ENCODE measurements at places on chromosomes 2 and 18.

DNA sequence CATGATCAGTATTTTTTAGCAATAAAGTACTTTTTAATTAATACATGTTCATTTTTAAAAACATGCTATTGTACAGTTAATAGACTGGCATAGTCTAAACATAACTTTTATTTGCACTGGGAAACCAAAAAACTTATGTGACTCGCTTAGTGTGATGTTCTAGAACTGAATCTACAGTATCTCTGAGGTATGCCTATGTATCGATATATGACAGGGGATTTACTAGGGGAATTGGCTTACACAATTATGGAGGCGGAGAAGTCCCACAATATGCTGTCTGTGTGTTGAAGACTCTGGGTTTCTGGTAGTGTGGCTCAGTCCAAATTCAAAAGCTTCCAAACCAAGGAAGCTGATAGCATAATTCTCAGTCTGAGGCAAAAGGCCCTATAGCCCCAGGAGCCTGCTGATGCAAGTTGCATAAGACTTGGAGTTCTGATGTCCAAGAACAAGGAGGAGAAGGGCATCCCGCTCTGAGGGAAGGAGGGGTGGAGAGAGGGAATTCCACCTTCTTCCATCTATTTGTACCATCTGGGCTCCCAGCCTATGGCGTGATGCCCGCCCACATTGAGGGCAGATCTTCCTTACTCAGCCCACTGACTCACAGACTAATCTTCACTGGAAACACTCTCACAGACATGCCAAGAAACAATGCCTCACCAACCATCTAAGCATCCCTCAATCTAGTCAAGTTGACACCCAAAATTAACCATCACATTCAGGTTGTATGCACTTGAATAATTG, 27.5 kb downstream of the ZNF638 start:
- DNase-seq: no peak

- no peak for DNase-seq
Measured at GRCh38 chr2:219207884-219208740, 1.5 kb downstream of the ZFAND2B start.

GRCh38 chr2:205235434-205235833, 446.9 kb upstream of the NRP2 start:
- no peak for DNase-seq

DNA sequence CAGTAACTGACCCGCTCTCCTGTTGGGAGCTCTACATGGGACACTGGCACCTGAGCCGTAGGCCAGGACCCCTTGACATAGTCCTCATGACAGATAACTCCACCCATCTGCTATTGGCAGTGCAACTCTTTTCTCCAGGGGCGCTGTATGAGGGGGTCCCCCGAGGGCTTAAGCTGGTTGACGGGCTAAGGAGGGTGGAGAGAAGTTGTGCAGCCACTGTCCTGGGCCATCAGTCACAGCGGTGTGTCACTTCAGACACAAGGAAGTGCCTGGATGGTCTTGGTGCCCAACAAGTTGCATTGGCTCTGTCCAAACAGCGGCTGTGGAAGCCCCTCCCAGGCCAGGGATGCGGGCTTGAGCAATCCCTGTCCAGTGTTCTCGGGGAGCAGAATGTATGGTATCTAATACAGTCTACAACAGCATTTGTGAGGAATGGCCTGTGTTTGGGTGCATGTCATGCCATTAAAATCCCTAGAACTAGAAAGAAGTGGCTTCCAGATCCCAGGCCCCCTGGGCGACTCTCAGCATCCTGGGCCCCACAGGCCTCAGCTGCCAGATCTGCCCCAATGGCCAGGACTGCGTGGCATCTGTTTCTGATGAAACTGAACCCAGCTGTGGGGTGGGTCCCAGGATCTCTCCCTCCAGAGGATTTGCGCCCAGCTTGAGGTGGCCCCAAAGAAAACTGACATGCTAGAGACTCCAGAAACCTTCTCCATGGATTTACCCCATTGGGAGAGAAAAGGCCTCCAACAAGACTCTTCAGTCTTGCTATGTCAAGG, 23.3 kb downstream of the TTC32 start:
- DNase-seq: no peak

DNA sequence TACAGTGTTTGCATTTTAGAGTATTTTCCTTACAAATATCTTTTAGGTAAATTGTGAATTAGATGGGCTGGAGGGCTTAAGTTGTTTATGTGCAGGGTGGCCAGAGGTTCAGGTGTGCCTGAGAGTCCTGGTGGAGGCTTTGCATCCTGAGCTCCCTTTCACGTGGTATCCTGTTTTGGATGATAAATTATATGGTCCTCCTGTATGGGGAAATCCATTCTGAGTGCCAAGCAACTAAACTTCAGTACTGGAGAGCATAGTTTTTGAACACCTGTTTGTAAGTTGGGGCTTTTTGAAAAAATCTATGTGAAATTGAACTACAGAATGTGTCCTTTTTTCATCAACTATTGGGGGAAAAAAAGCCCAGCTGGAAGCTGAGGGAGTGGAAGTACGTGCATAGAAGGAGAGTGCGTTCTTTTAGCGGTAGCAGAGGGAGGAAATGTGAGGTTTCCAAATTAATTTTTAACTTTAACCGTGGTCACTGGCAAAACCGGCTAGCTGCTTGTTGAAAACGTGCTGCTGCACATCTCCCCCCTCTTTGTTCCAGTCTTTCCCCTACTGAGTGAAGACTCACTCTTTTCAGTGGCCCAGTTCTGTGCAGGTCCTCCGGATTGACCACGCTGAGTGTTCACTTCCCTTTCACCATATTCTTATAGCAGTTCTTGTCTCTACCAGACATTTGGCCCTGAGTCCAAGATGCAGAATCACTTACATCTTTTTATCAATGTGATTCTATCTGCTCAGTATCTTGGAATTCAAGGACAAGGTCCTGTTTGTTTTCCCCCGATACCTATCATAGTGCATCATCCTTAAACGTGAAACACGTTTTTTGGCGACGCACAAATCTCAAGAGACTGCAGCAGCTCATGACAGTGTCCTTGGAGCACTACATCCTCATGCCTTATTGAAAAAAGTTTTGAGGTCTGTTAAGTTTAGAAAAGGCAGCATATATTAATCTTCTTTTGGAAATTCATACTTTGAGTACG, 15.3 kb downstream of the CNOT11 start:
- DNase-seq: no peak

GRCh38 chr18:25830787-25831186, 259.6 kb downstream of the SS18 start:
- no peak for DNase-seq

DNA sequence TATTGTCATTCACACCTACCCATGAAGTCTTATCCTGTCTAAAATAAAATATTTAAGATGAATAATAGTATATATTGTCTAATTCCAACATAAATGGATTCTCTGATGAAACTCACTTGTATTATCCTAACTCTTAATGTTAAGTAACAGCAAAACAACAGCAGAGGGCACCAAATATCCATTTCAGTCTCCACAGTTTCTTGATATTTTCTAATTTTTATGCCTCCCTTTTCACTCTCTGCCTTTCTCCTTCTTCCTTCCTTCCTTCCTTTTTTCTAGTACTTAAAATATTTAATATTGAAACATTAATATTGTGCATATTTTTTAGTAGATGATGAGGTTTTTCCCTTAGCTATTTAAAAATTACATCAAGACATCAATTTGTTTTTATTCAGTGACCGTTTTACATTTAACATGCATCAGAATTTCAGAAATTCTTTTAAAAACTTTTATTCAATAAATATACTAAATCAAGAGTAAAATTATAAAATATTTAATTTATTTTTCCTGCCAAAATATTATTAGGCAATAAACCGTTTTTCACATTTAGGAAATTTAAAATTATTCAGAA, 97.6 kb downstream of the WDR7 start:
- DNase-seq: no peak

DNA sequence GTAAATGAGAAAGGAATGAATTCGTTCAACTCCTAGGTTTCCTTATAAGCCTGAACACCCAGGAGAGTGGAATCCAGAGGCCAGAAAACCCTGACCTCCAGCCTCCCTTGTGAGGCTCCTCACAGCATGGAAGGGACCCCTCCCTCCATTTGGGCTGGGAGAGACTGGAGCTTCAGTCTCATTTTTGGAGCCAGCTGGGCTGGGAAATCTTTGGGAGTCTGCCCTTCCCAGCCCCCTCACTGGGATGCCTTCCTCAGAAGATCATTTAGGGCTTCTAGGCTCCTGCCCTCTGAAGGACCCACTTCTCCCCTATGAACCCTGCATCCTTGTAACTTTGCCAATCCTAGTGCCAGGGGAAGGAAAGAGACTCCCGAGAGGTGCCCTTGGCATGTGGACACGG, 346.1 kb downstream of the CYP26B1 start:
- no peak for DNase-seq

DNA sequence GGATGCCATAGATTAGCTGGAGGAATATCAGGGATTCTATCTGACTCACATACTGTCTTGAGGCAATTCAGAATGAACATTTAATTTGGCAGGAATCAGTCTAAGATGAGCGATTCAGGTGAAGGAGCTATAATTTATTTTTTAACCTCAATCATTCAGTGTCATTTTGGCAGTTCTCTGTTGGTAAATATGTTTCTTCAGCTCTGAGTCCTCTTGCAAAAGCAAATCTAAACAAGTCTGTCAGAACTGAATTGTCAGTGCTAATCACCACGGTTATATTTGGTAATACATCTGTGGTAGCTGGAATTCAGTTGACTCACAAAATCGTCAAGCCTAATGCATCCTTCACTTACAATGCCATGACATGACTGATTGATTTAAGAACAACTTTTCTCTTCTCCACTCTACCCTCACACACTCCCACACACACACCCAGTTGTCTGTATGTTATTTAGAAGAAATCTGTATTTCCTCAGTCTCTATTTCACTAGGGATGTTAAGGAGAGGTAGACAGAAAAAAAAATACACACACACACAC, 516.6 kb upstream of the NXPH2 start:
- DNase-seq: no peak

DNA sequence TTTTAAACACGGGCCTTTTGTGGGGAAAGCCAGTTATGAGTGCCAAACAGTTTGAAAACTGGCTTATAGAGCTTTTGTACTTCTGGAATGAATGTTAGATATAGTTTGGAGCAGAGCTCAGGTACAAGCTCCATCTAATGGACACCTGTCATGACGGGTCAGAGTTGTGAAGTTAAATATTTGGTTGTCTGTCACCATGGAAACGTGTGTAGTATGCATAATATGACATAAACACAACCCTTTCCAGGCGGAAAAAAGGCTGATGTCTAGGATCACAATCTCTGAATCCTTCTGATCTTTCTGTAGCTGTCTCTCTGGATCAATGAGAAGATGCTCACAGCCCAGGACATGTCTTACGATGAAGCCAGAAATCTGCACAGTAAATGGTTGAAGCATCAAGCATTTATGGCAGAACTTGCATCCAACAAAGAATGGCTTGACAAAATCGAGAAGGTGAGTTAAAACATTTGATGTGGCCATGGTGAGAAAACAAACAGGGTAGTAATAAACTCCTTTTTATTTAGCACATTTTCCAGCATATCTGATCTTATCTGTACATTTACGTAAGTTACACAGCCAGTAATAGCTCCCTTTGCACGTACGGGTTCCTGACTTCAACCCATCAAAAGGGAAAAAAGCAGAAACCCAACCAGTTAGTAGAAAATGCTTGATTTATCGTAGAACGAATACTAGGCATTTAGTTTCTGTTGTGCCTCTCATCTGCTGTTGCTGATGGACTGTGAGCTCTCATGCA, 80.6 kb upstream of the EML6 start:
- no peak for DNase-seq

- DNase-seq: no peak
Measured at GRCh38 chr18:26477828-26478466, 70.4 kb downstream of the KCTD1 start.

DNA sequence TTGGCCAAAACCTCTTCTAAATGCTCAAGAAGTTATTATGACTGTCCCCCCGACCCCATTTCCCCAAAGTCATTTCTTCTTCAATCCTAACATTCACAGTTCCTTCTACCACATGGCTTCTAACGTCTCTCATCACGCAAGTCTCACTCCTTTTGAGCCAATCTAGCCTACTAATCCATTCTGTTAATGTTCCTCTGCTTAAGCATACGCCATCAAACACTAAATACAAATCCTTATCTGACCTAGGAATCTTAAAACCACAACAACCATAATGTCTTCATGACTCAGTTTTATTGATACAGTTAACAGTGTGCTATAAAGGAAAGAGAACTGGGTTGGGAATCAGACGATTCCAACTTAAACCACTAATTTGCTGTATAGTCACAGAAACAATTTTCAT, 23.9 kb downstream of the HNRNPLL start:
- DNase-seq: no peak

DNA sequence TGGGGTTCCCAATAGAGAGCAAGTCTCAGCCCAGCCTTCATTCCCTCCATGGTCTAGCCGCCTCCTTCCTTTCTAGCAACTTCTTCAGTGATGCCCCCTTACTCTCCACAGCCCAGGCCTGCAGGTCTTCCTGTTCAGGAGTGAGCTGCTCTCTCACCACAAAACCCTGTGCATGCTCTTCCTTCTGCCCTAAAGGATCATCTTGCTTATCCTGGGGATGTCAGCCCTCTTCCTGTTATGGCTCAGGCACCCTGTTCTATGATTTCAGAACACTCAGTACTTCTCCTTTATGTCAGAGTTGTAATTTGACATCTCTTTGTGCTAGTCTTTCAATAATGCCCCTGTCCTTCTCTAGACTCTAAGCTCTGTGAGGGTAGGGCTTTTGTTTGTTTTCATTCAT, 19.4 kb downstream of the TMEM178A start:
- no peak for DNase-seq

GRCh38 chr18:50334546-50335152, 40.2 kb upstream of the SKA1 start:
- no peak for DNase-seq

- DNase-seq: no peak
Measured at GRCh38 chr2:205760157-205760556, 77.9 kb downstream of the NRP2 start.

GRCh38 chr2:161239326-161240109, 68.7 kb upstream of the PSMD14 start:
- no peak for DNase-seq

DNA sequence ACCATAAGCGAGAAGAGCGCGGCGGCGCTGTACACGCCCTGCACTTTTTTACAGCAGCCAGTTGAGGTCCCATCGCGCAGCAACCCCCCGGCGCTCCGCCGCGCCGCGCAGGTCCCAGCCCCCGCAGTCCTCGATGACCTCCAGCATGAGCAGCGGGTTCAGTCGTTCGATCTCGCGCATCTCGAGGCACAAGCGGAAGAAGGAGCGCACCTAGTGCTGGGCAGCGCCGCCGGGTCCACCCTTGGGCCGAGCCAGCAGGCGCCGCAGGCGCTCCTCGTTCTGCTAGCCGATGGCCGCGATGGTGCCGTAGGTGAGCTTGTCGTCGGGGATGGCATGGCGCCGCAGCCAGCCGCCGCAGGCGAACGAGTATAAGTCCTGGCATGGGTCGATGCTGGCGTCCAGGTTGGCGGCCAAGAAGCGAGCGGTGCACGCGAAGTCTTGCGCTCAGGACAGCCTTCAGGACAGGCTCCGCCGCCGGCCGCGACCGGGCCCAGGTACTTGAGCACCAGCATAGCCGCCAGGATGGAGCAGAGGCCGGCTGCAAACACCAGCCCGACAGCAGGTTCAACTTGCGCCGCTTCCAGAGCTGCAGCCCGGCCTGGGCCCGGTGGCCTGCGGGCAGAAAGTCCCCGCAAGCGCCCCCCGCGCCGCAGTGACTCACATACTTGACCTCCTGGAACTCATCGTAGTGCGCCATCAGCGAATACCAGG, 8.3 kb downstream of the ALPP start:
- DNase-seq: no peak

GRCh38 chr18:10449396-10449795, 5.0 kb upstream of the APCDD1 start:
- no peak for DNase-seq

All from stimulated activated CD8-positive, alpha-beta memory T cell treated with anti-CD3 and anti-CD28 coated beads, Interleukin-7, amount 100 ng/mL, for 4 hours (primary cell).